ENCODE measurements at places on chromosomes 1 and 21.

DNA sequence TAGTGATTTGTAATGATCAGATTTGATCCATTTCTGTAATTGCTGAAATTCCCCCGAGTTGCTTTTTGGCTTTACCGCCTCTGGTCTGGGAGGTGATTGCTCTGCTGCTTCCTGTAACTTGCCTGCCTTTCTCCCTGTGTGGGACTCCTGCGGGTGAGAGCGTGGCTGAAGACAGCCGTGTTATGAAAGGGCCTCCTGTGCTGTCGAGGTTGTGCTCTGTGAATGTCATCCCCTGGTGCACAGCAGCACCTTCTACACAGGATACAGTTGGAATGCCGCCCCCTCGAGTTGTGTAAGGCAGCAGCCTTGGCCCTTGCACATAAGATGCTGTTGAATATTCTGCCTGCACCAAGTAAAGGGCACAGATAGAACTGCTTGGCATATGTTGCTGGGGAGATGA lies 5.9 kb downstream of the SOD1 start:
- peak; percentile 20 for DNase-seq

DNA sequence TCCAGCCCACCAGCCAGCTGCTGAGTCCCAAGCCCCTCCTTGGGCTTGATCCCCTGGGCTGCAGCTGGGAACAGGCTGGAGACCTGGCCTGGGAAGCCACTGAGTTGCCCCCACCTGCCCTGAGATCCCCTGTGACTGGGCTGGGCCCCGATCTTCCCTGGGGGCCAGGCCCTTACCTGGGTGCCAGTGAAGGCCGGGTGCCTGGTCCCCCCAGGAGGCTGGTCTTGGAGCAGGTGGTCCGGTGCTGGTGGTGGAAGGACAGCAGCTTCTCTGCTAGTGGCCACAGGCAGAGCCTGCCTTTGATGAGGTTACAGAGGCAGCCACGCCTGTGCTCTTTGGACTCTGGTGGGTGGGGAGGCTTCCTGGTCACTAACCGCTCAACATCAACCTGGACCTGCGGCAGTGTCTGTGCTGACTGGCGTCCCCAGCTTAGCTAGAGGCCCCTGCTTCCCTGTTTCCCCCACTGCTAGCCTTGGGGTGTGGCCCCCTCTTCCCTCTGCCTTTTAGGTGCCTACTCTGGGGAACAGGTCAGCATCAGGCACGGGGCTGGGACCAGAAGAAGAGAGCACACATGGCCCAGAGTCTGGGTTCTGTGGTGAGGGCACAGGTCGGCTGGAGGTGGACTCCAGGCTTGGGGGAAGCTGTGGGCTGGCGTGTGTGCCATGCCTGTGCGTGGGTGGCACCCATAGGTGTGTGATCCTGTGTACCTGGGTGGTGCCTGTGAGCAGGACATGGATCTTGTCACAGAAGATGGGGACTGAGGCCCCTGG lies at the start of gene EPS8L3:
EPS8L3 (minus strand) TSS at position 278 of the 770 bp plus-strand sequence. CDS start 2,174 bp downstream, outside the sequence.
- DNase-seq, result no peak

GRCh38 chr1:14205066-14205465 lies 393.4 kb upstream of the KAZN start:
- no peak for DNase-seq

GRCh38 chr21:31260790-31261189 lies 83.3 kb downstream of the TIAM1 start:
- DNase-seq, result no peak

- DNase-seq, result no peak
Measured at GRCh38 chr1:230425252-230426091, 660 bp downstream of the PGBD5 start.

GRCh38 chr1:224432672-224433040 lies 1.9 kb downstream of the WDR26 start:
- peak; percentile 10 for DNase-seq

- DNase-seq, result no peak
Measured at GRCh38 chr1:64356636-64357256, 113.2 kb upstream of the CACHD1 start.

GRCh38 chr21:40754466-40754865 lies 92.5 kb downstream of the DSCAM start:
- DNase-seq, result no peak

- no peak for DNase-seq
Measured at GRCh38 chr1:189350983-189351616, 1126.6 kb downstream of the BRINP3 start.

- DNase-seq, result no peak
Measured at GRCh38 chr1:76669624-76670315, 197.5 kb upstream of the ST6GALNAC5 start.

DNA sequence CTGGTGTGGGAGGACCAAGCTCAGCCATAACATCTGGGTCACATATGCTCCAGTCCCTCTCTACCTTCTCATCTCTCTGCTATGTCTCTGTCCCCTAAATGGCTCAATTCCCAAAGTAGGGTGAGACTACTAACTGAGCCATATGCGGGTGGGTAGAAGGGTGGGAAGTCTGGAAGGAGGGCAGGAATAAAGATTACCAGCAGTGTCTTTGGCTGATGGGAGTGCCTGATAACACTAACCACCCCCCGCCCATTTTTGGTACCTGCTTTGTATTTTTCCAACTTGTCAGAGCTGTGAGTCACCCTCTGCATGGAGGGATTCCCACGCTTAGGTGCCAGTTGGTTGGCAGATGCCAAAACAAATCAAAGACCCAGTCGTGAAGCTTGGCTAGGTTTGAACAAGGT lies 14.9 kb upstream of the SSBP3 start:
- peak; percentile 80 for DNase-seq

DNA sequence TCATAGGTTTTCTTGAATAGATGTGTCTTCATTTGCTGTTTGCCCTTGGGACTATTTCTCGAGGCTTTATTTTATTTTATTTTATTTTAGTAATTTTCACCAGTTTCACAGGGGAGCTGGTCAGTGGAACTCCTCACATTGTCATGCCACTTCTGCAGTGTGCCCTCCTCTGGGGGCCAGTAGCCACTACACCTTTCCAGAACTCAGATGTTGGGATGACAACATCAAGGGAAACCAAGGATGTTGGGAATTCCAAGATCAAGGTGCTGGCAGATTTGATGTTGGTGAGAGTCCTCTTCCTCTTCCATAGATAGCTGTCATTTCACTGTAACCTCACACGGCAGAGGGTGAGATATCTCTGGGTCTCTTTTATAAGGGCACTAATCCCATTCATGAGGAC lies 35.5 kb downstream of the SLC26A9 start:
- peak; percentile 30 for DNase-seq

- DNase-seq, result no peak
Measured at GRCh38 chr21:21000591-21001175, 2.5 kb downstream of the NCAM2 start.
